ENCODE measurements at places on chromosomes 12 and 14.

DNA sequence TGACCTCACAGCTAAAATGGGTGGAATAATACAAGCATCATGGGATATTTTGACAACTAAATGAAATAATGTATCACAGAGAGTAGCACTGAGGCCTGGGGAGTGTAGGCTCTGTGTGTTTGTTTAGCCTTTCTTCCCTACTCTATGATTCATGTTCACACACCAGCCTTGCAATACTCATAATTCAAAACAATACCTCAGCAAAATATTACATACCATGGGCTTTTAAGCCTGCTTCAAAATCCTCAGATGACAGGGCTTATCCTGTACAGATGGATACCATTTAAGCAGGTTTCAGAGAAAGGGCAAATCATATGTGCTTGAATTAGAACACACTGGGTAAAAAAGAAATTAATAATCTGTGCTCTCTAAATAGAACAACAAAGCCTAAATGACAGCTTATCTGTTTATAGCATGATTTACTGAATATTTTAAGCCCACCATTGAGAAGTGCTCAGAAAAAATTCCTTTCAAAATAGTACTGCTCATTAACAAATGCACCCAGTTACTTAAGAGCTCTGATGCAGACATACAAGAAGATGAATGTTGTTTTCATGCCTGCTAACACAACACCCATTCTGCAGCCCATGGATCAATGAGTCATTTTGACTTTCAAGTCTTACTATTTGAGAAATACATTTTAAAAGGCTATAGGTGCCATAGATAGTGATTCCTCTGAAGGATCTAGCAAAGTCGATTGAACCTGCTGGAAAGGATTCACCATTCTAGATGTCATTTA, 84.9 kb upstream of the ADAMTS20 start:
- DNase-seq: no peak

DNA sequence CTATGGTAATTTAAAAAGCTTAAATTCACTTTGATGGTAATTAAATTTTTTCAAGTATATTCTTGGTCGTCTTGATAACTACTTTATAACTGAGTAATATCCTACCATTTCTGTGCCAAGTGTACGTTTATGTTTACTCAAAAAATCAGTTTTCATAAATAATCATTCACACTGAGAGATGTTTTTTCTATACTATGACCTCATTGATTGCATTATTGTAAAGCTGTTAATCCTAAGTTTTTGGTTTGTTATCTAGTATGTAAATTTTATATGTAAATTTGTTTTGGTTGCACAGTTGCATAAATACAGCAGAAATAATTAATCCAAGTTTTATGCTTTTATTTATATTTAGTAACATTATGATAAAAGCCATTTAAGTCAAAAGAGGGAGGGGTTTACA, 196.4 kb upstream of the PRICKLE1 start:
- DNase-seq: no peak

- no peak for DNase-seq
Observed at GRCh38 chr12:86389949-86390348, 133.8 kb upstream of the MGAT4C start.

- DNase-seq: no peak
Observed at GRCh38 chr12:11651785-11652184, 2.3 kb downstream of the ETV6 start.

GRCh38 chr14:105169776-105170655, 1.4 kb upstream of the JAG2 start:
- DNase-seq: no peak

DNA sequence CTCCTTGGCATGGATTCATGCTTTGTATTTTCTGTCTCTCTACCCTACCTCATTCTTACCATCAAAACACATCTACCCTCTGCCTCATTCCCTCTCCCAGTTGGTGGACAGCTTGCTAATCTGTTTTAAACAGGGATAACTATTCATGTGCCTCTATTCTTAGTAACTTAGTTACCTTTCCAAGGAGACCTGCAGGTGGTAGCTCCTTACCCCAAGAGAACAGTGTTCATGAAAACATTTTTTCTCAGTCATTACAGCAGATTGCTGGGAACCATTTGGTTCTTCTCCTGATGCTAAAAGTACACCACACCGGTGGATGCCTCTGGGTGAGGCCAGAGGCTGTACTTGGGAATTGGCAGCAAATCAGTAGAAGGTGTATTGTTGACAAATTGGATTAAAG, 73.0 kb downstream of the CMKLR1 start:
- no peak for DNase-seq

- no peak for DNase-seq
Observed at GRCh38 chr12:56267443-56268071, 815 bp downstream of the COQ10A start.

- DNase-seq: no peak
Observed at GRCh38 chr12:119804011-119804641, 73.0 kb downstream of the CIT start.
